T-cell (primary cell): ENCODE measurements at places on chromosomes 5 and 9. TPM values are rescaled to one million over a fixed set of nuclear protein-coding genes. Genes with fewer than 3 reads are reported as not detected.

- H3K36me3 ChIP-seq: no peaks in the 10 kb centered on the region
Measured at GRCh38 chr5:58016358-58016757, 443.5 kb downstream of the PLK2 start.

- H3K27ac ChIP-seq: no peak overlapping the region
- H3K4me1 ChIP-seq: no peaks in the 10 kb centered on the region
- H3K27me3 ChIP-seq: peaks cover 2% of the 10 kb centered on the region
- no peak for DNase-seq
- no peaks in the 10 kb centered on the region for H3K36me3 ChIP-seq
Measured at GRCh38 chr5:14449052-14449661, 132.4 kb upstream of the OTULINL start.

OR13C2 gene
- total RNA-seq: not detected

DNA sequence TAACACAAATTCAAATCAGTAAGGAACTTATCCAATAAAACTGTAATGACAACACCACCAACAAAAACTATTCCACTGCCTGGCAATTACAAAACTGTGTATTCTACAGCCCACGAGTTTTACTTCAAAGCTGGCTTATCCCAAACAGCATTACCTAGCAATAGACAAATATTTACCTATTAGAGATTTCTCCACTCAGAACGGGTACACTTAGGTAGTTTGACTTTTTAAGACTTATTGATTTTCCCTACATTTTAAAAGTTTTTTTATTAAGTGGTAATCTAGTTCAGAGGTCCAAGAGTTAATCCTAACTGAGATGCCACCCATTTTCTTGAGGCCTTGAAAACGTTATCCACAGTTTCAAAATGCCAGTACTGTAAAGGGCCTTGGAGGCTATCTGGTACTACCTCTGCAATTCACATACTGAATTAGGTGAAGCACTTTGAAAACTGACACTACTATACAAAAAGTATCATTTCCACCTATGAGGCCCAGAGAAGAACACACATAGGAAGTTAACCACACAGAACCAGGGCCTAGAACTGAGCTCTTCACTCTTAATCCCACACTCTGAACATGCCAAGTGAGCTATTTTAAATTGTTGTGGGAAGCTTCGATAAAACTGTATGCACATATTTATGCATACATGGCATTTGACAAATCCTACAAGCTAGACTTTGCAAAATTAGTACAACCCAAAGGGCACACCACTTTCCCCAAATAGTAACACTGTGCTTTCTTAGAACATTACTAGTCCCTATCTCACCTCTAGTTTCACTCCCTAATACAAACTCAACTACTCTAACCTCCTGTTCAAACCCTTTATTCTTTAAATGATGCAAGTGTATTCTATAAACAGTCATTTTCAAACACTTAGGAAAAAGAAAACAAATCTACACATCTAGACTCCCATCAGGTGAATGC, 2.1 kb downstream of the NADK2 start:
- H3K4me1 ChIP-seq: peaks cover 8% of the 10 kb centered on the region
- peak overlapping the region; percentile 88 for H3K27ac ChIP-seq

GRCh38 chr5:55177078-55177477, 4.1 kb upstream of the CDC20B start:
- no peak for DNase-seq
- H3K27ac ChIP-seq: no peak overlapping the region
- H3K4me3 ChIP-seq: no peak overlapping the region
- peaks cover 18% of the 10 kb centered on the region for H3K4me1 ChIP-seq
- no peaks in the 10 kb centered on the region for H3K36me3 ChIP-seq
- peaks cover 38% of the 10 kb centered on the region for H3K27me3 ChIP-seq

DMGDH gene
- total RNA-seq: 0.43 TPM

GRCh38 chr5:30908356-30908755, 285.1 kb upstream of the CDH6 start:
- H3K36me3 ChIP-seq: no peaks in the 10 kb centered on the region
- no peak overlapping the region for H3K27ac ChIP-seq
- DNase-seq: no peak
- no peaks in the 10 kb centered on the region for H3K27me3 ChIP-seq

- DNase-seq: no peak
- no peak overlapping the region for H3K4me3 ChIP-seq
- H3K4me1 ChIP-seq: peaks cover 15% of the 10 kb centered on the region
- no peaks in the 10 kb centered on the region for H3K27me3 ChIP-seq
Measured at GRCh38 chr5:151023651-151024050, 3.3 kb downstream of the GPX3 start.

TAF1L gene
- total RNA-seq: not detected

GGTA1 gene
- not detected for total RNA-seq

DNA sequence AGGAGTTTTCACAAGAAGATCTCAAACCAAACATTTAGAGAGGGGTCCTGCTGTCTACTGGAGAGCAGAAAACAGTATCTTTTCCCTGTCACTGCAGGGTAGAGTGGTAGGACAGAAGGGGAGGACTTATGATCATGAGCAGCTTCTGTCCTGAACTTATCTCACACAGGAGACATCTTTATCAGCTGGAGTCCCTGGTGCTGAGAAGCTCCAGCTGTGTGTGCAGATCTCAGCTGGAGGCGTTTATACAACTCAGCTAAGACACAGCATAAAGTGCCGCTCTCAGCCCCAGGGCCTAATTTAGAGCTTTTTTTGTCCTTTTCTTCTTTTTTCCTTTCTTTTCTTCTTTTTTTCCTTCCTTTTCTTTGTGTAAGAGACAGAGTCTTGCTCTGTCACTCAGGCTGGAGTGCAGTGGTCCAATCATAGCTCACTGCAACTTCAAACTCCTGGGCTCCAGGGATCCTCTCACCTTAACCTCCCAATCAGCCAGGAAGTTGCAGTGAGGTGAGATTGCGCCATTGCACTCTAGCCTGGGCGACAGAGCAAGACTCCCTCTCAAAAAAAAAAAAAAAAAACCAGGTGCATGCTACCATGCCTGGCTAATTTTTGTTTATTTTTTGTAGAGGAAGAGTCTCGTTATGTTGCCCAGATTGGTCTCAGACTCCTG, 31.9 kb downstream of the CCDC125 start:
- H3K27me3 ChIP-seq: no peaks in the 10 kb centered on the region
- H3K36me3 ChIP-seq: peaks cover 4% of the 10 kb centered on the region
- no peaks in the 10 kb centered on the region for H3K4me1 ChIP-seq
- DNase-seq: no peak
- no peak overlapping the region for H3K27ac ChIP-seq

GRCh38 chr9:16131264-16131663, 578.4 kb downstream of the CCDC171 start:
- H3K4me1 ChIP-seq: no peaks in the 10 kb centered on the region
- no peak overlapping the region for H3K4me3 ChIP-seq
- no peaks in the 10 kb centered on the region for H3K36me3 ChIP-seq

GRCh38 chr9:13688990-13689600, 409.6 kb upstream of the MPDZ start:
- H3K27ac ChIP-seq: no peak overlapping the region
- no peak for DNase-seq
- H3K4me3 ChIP-seq: no peak overlapping the region
- H3K4me1 ChIP-seq: no peaks in the 10 kb centered on the region

AGXT2 gene
- not detected for total RNA-seq

- no peak overlapping the region for H3K27ac ChIP-seq
- H3K4me3 ChIP-seq: no peak overlapping the region
- no peaks in the 10 kb centered on the region for H3K4me1 ChIP-seq
- H3K27me3 ChIP-seq: no peaks in the 10 kb centered on the region
- no peaks in the 10 kb centered on the region for H3K36me3 ChIP-seq
Measured at GRCh38 chr5:40492056-40492455, 187.7 kb upstream of the PTGER4 start.

- no peaks in the 10 kb centered on the region for H3K4me1 ChIP-seq
- H3K4me3 ChIP-seq: no peak overlapping the region
- no peaks in the 10 kb centered on the region for H3K36me3 ChIP-seq
- no peak overlapping the region for H3K27ac ChIP-seq
Measured at GRCh38 chr5:72465601-72466563, 41.3 kb downstream of the ZNF366 start.

- H3K4me1 ChIP-seq: peaks cover 22% of the 10 kb centered on the region
- peak; percentile 42 for DNase-seq
- peak overlapping the region; percentile 46 for H3K4me3 ChIP-seq
- peaks cover 5% of the 10 kb centered on the region for H3K36me3 ChIP-seq
Measured at GRCh38 chr5:171418316-171418981, 998 bp upstream of the FGF18 start.

DNA sequence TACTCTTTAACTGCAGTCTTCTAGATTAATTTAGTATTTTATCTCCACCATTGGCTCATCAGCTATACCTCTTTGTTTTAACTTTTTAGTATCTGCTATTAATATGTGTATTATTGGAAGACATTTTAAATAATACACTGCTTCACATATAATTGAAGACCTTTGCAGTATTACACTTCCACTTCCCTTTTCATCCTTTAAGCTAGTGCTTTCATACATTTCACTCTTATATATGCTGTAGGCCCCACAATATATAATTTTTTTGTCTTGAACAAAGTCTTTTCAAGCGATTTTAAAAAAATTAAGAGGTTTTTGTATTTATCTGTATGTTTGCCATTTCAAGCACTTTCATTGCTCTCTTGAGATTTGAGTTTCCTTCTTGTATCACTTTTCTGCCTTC, 8.6 kb upstream of the LPCAT1 start:
- H3K4me3 ChIP-seq: no peak overlapping the region
- no peak overlapping the region for H3K27ac ChIP-seq
- peaks cover 10% of the 10 kb centered on the region for H3K4me1 ChIP-seq
- DNase-seq: no peak
- no peaks in the 10 kb centered on the region for H3K27me3 ChIP-seq

DNA sequence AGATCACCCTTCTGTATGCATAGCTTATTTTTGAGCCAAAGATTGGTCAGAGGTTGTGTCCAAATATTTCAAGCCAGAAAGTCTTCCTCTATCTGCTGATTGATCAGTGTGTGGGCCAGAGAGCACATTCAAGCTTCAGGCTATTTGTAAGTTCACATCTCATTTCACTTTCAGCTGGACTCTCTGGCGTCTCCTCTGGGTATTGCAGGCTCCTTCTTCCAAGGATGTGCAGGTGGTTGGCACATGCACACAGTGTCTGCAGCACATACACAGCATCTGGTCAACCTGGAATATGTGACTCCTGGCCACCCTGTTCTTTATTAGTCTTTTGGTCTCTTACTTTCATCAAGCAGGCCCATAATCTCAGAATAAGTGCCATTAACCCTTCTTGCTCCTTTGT, 516.1 kb downstream of the ANXA1 start:
- H3K27ac ChIP-seq: no peak overlapping the region
- H3K4me3 ChIP-seq: no peak overlapping the region
- H3K27me3 ChIP-seq: no peaks in the 10 kb centered on the region
- no peak for DNase-seq
- no peaks in the 10 kb centered on the region for H3K36me3 ChIP-seq

- H3K4me1 ChIP-seq: no peaks in the 10 kb centered on the region
- no peaks in the 10 kb centered on the region for H3K36me3 ChIP-seq
- no peak for DNase-seq
- H3K27ac ChIP-seq: no peak overlapping the region
- peaks cover 10% of the 10 kb centered on the region for H3K27me3 ChIP-seq
- no peak overlapping the region for H3K4me3 ChIP-seq
Measured at GRCh38 chr5:175325681-175326080, 118.3 kb downstream of the DRD1 start.

GRCh38 chr5:103424453-103425205, 138.0 kb downstream of the NUDT12 start:
- H3K27ac ChIP-seq: no peak overlapping the region
- no peak for DNase-seq
- H3K4me3 ChIP-seq: no peak overlapping the region
- no peaks in the 10 kb centered on the region for H3K36me3 ChIP-seq
- H3K27me3 ChIP-seq: no peaks in the 10 kb centered on the region
- no peaks in the 10 kb centered on the region for H3K4me1 ChIP-seq
